H9 (cell line): ENCODE measurements at places on chromosomes 11 and 22.
A peak's percentile ranks its signal among the peaks of the same experiment; 100 is the strongest.

DNA sequence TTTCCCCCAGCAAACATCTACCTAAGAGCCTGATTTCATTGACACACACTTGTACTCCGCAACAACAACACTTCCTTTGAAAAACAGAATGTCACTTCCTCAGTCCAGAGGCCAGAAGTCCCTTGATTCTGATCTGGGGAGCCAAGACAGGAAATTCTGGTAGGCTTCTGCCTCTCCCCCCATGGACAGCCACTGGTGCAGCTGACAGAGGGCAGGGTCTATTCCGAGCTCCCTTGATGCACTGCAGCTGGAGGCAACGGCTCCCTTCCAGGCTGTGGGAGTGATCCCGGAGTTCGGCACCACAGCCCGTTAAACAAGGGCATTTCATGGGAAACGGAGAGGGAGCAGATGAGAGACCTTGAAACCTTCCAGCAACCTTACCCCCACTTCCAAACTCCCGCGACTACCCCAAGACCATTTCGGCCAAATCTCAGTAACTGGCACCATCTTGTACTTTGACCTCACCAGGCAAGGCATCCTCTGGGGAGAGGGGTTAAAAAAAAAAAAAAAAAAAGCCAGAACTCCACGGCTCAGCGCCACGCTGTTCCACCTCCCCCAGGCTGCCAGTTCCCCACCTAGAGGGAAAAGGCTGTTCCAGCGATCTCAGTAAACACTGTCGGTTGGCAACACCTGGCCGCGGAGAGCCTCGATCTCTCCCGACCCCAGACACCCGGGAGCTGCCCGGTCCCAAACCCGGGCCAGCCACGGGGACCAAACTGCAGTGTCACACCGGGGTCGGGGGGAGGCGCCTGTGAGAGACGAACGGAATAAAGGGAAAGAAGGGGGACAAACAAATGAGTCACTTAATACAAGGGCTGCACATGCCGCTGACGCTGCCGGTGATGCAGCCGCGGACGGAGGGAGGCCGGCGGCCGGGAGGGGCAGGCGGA is 1.1 kb downstream of the GAB2 start:
- no peaks in the 10 kb centered on the region for H3K36me3 ChIP-seq
- H3K27me3 ChIP-seq = peaks cover 5% of the 10 kb centered on the region
- peak; percentile 80 for DNase-seq
- peak overlapping the region; percentile 91 for H3K4me3 ChIP-seq
- H3K27ac ChIP-seq = no peak overlapping the region
- peaks cover 2% of the 10 kb centered on the region; the same call in 1 of the 2 replicates for H3K4me1 ChIP-seq

DNA sequence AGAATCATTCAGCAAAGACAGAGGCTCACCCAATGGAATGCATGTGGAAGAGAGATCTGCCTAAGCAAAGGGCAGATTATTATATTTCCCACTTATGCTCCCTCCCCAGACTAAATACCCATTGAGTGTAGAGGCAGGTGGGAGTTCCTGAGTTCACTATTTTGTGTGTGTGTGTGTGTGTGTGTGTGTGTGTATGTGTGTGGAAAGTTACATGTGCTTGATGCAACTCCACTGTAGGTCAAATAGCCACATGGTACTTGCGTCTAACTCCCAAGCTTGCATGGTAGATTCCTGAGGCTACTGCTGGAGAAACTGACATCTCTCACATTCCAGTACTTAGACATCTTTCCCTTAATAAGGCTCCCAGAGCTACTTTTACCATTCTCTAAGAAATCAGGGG is 3.4 kb upstream of the COPB1 start:
- no peak overlapping the region for H3K27ac ChIP-seq
- H3K36me3 ChIP-seq = peaks cover 46% of the 10 kb centered on the region
- H3K4me1 ChIP-seq = no peaks in the 10 kb centered on the region
- no peak overlapping the region for H3K4me3 ChIP-seq
- H3K27me3 ChIP-seq = no peaks in the 10 kb centered on the region

DNA sequence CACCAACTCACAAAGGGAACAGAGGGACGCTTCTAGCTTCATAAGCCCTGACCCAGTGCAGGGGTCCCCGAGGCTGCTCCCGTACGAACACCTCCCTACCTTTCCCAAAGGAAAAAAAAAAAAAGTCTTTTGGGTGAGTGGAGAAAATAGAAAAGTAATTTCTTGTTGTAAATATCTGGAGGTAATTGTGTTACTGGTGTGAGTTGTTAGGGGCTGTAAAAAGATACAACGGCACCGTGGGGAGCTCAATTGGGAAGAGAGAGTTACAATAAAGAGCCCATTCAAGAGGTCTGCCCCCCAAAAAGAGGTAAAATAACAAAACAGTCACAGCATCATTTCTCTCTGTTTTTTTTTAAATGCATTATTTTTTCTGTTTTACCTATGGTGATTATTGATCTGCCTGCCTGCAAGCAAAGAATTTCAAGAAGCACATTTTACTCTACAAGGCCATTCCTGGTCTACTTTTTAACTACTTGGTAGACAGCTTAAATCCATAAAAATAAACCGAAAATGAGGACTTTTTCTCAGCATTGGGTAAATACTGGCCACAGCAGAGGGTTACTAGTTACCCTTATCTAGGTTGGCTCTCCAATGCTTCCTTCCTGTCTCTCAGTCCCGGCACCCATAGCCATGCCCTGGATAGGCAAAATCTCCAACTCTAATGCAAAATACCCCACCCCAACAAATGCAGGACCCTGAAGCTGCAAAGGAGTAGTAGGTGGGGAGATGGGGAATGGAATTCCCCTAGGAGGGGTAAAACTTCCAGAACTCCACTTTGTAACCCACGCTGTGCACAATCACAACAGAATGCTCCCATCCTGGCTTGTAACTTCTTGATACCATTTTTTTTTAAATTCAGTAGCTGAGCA is 3.1 kb downstream of the PAX6 start:
- no peak for DNase-seq
- H3K36me3 ChIP-seq = no peaks in the 10 kb centered on the region
- H3K27ac ChIP-seq = no peak overlapping the region
- H3K4me1 ChIP-seq = no peaks in the 10 kb centered on the region
- peaks cover 90% of the 10 kb centered on the region for H3K27me3 ChIP-seq

- H3K4me3 ChIP-seq = no peak overlapping the region
- H3K27ac ChIP-seq = no peak overlapping the region
- no peaks in the 10 kb centered on the region for H3K27me3 ChIP-seq
Measured at GRCh38 chr11:26254378-26254777, 77.6 kb upstream of the ANO3 start.

DNA sequence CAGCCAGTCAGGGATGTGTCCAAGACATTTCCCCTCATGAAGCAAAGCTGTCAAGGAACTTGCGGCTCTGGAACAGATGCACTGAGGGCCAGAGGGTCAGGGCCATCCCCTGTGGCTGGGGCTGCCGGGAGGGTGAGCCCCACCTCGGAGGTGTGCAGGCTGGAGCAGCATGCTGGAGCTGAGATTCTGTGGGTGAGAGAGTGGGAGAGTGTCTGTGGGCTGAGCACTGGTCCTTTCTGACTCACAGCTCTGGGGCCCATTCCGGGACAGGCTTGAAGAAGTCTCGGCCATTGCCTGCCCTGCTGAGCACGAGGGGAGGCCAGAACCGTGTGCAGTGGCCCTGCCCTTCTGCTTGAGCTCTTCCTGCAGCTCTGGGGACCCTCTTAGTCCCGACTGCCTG is 2.1 kb downstream of the OMP start:
- DNase-seq = no peak
- H3K27me3 ChIP-seq = no peaks in the 10 kb centered on the region
- no peaks in the 10 kb centered on the region for H3K4me1 ChIP-seq
